ENCODE measurements at places on chromosomes 3 and 15.
A peak's percentile ranks its signal among the peaks of the same experiment; 100 is the strongest.

DNA sequence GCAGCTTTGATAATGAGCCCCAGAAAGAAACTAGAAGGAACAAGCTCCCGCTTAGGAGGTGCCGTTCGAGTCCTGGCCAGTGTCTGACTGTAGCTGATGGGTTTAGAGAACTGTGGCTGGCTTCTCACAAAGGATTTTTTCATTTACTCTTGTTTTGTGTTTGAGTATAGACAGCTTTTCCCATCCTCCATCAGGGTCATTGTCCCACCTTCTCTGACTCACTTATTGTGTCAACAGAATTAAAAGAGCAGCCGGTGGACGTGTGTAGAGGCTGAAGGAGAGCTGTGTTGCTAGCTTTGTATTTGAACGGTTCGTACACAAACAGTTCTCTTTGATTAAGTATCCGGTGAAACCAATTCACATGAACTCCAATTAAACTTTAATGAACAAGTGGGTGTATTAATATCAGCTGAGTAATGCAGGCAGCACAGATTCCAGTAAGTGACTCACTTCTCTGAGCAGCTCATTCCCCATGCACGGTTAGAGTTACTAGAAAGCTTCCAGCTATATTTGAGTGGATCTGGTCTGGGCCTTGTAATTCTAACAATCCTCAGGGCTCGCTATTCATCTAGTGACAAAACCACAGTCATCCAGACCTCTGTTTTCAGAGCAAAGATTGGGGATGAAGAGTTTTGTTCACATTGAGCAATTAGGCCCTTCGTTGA, 141.0 kb downstream of the LPP start:
- no peak for DNase-seq

- no peak for DNase-seq
These were observed 56.5 kb downstream of the SMAD3 start for GRCh38 chr15:67121644-67122605.

DNA sequence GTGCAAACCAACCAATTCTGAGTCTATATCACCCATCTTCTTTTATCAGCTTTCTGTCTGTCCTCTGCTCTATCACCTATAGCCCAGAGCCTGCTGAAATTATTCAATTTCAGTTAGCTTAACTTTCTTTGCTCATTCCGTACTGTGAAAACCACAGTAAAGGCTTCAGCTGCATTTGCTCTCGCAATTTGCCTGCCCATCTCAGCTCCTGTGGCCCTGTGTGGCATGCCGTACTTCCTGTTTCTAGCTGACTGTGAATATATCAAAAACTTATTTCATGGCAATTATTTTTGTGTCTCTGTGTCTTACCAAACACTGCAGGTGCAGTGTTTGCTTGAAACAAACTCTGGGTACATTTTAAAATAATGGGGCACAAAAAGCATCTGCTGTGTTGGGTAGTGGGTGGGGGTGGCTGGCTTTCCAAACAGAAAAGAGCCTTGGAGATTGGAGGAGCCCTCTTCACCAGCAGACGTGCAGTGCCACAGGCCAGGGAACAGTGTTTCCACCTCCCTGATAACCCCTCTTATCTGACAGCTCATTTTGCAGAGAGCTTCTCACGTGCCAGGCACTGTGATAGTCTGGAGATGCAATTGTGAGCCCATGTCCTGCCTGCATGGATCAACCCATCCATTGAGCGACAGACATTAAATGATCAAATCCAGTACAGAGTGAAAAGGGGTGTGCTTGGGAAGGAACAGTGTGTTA, 45.2 kb downstream of the GASK1A start:
- no peak for DNase-seq

GRCh38 chr3:22288756-22289155, 537.7 kb upstream of the ZNF385D start:
- DNase-seq = no peak

GRCh38 chr3:138638641-138639040, 30.1 kb downstream of the FAIM start:
- no peak for DNase-seq

GRCh38 chr3:181454451-181455027, 257.2 kb upstream of the SOX2 start:
- peak; percentile 29 for DNase-seq

- DNase-seq = no peak
These were observed 95.6 kb downstream of the CD200R1L start for GRCh38 chr3:112751061-112751460.

DNA sequence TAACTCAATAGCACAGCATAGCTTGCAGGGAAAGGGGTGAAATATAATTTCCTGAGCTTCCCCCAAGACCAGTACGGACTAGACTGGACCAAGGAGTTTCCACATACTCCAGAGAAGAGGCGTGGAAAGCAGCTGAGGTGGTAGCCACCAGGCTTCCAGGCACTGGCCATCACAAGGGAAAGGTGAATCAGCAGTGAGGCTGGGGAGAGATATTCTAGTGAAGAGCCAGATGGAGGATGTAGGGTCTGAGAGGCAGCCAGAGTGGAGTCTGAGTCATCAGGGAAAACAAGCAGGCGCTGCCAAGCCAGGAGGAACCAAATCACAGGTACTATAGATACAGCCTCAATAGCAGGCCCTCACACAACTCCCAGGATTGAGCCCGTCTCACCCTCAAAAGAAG, 9.6 kb upstream of the RASA2 start:
- no peak for DNase-seq

DNA sequence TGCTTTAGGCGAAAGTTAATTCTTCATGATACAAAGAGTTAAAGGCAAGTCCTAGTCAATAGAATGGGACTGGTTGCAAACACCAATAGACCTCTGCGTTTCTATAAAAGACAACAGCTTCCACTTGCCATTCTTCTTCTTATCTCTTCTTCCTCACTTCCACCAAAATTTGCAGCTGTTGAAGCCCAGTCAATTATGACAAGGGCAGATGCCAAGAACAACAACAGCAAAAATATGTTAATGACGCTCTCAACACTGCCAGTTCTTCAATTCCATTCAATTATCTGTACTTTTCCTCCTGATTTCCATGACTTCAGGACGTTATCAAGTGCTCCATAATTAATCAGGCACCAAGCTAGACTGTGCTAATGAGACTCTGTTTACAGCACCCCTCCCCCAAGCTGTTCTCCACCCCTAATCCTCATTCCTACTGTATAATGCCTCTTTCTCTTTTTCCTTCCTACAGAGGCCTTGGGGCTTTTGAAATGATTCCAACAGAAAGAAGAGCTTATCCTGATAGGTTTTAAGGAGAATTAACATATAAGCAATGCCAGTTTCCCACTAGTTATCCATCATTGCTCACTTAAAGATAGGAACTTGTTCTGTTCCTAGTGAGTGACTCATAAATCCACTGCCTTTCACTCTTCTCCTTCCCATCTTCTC, 1160.5 kb downstream of the IGSF11 start:
- DNase-seq = no peak

- DNase-seq = no peak
These were observed 127.6 kb upstream of the UBE2E2 start for GRCh38 chr3:23075496-23075895.

DNA sequence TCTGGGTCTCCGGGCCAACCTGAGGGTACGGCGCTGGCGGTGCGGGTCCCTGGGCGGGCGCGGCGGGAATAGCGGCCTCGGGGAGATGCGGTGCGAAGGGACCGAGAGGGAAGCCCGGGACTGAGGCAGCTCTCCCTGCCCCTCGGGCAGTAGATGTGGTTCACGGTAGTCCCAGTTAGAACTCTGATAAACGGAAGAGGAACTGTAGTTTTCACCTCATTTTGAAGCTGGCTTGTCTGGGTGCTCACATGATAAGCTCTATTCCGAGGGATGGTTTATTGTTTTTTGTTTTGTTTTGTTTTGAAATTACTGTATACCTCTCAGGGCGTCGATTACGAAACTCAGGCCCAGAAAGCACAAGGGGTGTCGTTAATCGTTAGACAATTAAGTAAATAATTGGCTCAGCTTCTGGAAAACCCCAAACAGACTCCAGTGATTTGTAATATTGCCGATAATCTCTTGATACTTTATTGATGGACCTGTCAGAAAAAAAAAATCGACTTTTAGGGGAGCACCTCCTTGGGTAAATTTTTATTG, 413 bp downstream of the NUSAP1 start:
- DNase-seq = no peak

DNA sequence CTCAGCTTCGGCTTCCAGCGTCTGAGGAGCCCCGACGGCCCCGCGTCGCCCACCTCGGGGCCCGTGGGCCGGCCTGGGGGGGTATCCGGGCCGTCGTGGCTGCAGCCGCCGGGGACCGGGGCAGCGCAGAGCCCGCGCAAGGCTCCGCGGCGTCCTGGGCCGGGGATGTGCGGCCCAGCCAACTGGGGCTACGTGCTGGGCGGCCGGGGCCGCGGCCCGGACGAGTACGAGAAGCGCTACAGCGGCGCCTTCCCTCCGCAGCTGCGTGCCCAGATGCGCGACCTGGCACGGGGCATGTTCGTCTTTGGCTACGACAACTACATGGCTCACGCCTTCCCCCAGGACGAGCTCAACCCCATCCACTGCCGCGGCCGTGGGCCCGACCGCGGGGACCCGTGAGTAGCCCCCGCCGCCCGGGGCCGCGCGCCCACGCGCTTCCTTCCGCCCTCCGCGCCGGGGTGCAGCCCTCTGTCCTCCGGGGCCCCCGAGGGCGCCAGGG, 462 bp downstream of the EDEM1 start:
- DNase-seq = peak; percentile 36

DNA sequence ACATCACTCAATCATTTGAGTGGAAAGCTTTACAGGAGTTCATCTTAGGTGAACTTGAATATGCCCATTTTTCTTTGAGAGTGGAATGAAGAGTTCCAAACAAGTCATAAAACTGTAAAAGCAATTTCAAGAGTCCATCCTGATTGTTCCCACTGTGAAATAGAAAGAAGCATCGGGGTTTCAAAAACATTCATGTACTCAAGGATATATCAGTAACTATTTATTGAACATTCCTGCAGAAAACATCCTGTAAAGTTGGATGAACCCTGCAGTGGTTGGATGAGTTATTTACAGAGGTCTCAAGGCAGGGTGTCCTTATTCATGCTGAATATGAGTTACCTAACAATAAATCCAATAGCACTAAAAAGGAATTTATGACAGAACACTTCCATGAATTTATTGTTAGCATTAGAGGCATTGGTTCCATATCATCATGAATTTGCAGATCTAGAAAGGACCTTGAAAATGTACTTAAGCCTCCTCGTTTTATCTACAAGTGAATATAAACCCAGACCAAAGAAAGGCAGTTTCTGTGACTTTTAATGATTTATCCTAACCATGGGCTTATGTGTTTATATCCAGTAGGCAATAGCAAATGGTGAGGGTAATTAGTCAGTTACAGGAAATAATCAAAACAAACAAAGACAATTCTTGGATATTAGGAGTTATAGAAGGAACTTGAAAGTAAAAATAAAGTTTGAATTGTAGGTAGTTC, 361.9 kb upstream of the KCNMB2 start:
- no peak for DNase-seq

- peak; percentile 9 for DNase-seq
These were observed 401 bp downstream of the SEC11A start for GRCh38 chr15:84715441-84716035.

DNA sequence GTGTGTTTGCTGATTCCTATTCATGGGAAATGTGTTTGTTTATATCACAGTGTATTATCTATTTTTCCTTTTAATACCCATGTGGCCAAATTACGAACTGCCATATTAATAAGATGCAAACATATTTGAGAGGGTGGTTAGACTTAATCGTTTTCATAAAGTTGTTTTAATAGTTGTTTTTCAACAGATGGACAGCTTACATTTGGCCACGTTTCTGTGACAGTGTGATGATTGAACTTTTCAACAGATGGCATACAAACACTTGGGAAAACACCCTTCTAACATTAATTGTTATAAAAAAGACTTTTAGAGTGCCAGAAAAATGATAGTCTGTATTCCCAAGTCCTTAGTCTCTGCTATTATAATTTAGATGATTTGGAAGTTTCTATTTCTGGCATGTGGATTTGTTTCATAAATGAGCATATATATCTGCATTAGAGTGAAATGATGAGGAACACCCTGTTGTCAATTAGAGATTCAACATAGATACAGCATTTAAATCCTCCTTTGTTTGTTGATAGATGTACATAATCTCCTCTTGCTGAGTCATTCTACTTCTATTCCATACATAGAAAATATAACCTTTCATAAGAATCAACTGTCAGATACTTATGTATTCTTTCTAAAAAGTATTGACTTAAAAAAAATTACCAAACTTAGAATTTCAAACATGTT, 13.1 kb downstream of the PLAAT1 start:
- no peak for DNase-seq

DNA sequence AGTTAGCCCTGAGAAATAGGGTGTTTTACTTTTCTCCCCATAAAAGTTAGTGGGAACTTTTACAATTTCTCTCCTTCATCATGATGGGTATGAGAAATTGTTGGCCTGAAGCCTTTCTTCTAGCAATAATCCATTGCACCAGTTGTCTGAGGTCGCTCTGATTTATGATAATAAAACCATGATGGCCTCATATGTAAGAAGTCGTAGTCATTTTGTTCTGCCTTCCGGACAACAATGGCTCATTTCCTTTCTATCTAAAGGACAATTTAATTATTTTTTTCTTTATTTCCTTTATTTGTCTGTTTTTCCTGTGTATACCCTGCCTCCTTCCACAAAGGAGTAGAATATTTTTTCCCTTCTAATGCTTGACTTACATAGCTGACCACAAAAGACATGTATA, 31.6 kb upstream of the GNB4 start:
- DNase-seq = no peak

GRCh38 chr3:1848935-1849334, 249.7 kb upstream of the CNTN4 start:
- no peak for DNase-seq

DNA sequence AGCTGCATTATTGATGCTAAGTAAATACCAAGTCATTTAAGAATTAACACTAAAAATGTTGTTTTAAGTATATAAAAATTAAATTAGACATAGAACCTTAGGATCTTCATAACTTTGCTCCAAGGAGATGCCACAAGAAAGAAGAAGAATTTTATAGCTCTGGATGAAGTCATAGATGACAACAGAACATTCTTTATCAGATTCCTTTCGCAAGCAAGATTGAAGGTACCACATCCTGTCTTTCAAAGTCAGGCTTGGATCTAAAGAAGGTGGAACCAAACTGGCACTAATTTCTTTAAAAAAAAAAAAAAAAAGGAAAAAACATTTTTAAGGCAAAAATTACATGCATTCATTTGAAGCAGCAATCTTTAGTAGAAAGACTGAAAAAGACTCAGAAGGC, 62.5 kb downstream of the POLQ start:
- no peak for DNase-seq

- DNase-seq = no peak
These were observed 38.2 kb upstream of the GOLGA8B start for GRCh38 chr15:34621675-34622074.

- DNase-seq = no peak
These were observed 19.5 kb downstream of the AVEN start for GRCh38 chr15:34019369-34019990.

DNA sequence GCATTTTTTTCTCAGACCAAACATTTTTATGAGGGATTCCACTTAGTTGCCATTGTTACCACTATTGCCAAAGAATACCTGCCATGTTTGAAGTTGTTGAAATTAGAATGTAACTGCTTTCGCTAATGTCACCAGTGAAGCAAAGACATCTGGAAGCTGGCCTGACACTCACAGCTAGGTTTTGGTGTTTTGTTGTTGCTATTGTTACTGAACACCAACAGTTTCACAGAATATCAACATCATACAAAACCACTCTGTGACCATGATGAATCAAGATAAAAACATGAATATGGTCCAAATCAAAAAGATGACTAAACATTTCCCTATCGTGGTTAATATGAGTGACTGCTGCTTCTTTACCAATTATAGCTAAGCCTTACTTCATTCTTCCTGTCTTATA, 6.9 kb upstream of the CFAP20DC start:
- DNase-seq = no peak

GRCh38 chr3:120353463-120353862, 4.3 kb upstream of the LRRC58 start:
- no peak for DNase-seq

All from neural crest cell (in vitro differentiated cells).